ENCODE measurements at places on chromosomes 5 and 9. TPM values are rescaled to one million over a fixed set of nuclear protein-coding genes. Genes with fewer than 3 reads are reported as not detected.

GRCh38 chr5:76791461-76791860 is 27.4 kb upstream of the F2RL1 start:
- DNase-seq = no peak

DNA sequence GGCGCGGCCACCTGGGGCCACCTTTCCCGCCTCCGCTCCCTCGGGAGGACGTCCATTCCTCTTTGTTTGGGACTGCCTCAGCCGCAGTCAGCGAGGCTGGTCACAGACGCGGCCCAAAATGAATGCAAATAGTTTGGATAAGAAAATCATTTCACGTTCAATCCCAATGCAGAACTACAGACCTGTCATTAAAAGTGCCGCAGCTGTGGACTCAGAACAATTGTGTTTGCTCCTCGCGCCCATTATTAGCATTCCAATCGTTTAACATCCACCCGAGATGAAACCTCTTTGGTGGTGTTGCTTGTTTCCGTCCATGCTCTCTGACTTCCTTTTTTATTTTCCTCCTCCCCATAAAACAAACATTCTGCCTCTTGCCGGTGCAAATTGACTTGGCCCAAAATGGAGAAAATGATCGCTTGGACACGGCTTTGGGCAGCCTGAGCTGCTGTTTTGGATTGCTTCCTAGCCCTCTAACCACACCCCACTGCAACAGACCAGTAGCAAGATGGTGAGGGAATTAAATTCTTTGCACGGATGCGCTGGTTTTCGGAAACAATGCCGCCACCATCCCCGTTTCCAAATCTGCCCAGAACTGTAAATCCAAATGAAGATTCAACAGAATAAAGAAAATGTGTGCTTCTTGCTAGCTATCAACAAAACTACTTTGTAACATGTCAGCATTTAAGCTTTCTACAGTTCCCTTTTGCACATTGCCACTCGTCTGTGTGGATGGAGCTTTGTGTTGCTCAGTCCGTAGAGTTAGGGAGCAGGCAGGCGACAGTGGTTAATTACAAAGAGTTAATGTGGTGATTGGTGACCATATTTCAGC is 784 bp downstream of the NLN start:
- no peak for DNase-seq

Gene HRCT1
- total RNA-seq = not detected

DNA sequence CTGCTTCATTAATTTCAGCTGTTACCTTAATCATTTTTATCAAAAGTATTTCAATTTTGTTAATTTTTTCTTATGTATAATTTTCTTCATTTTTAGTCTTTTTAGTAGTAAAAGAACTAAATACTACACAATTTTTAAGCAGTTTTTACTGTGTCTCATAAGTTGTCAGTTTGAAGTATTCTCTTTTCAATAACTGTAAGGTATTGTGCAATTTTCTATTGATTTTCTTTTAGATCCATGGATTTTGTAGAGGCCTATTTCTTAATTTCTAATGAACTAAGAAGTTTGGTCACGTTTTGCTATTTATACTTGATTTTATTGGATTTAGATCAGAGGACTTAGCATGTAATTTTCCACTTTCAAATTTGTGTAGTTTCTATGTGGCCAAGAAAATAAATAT is 207.7 kb upstream of the PRR16 start:
- DNase-seq = no peak

DNA sequence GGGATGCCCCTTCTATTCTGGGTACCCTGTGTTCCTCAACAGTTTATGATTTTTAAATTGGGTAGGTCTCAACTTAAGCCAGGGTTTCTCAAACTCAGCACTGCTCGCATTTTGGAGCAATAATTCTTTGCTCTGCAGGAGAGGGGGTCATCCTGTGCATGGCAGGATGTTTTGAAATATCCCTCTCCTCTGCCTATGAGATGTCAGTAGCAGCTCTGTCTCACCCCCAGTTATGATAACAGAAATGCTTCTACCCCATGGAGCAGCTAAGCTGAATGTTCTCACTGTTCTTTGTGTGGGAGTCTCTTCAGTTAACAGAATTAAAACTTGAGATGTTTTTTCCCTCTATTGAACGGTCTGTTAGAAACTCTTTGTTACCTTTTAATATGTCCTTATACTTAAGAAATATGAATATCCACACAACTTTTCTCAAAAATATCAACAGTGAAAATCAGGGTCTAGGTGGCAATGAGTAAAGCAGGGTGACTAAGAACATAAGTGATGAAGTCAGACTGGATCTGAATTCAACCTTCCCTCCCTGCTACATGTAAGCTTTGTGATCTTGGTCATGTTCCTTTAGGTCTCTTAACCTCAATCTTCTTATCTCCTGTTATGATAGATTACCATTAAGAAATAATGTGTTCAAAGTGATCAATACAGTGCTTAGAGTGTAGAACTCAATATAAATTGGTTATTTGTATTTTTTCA is 89.0 kb downstream of the CAMK4 start:
- DNase-seq = no peak

GRCh38 chr5:57750282-57750681 is 267.7 kb upstream of the ACTBL2 start:
- DNase-seq = no peak

Gene ENTPD2
- total RNA-seq = 0.51 TPM

DNA sequence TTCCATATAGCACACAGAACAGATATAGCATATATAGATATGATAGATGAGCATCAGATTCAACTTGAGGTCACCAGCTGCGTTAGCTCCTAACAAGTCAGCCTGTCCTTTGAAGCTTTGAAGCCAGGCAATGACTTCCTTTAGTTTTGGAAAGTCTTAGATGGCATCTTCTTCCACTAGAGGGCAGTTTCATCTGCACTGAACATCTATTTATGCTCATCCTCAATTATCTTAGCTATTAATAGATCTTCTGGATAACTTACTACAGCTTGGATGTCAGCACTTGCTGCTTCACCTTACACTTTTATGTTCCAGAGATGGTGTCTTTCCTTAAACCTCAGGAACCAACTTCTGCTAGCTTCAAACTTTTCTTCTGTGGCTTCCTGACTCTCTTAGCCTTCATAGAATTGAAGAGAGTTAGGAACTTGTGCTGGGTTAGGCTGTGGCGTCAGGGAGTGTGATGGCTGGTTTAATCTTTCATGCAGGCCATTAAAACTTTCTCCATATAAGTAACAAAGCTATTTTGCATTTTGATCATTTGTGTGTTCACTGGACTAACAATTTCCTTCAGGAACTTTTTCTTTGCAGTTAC is 1401.4 kb downstream of the EFNA5 start:
- no peak for DNase-seq

Gene SAXO1
- 0.22 TPM for total RNA-seq

Measured in progenitor cell of endocrine pancreas (in vitro differentiated cells).